ENCODE measurements at places on chromosomes 7 and 10.
A peak's percentile ranks its signal among the peaks of the same experiment; 100 is the strongest.

GRCh38 chr10:61904733-61905725, 3.5 kb downstream of the ARID5B start:
- peak; percentile 67 for DNase-seq

DNA sequence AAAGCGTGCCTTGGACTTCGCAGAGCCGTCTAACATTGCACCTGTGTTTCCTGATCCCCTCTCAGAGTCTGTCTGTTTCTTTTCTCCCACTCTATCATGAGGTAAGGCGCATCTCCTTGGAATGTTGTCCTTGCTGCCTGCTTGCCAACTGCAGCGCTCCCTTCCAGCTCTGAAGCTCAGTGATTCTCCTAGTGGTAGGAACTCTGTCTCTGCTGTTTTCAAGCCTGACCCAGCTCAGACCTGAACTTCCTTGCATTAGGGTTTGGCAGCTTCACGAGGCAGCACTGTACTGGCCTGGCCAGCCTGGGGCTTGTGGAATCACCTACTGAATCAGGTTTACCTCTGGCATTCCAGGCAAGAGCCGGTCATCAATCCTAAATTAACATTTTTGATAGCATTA, 123.9 kb downstream of the CREB5 start:
- no peak for DNase-seq

GRCh38 chr10:14022052-14022451, 308.7 kb downstream of the FRMD4A start:
- DNase-seq: no peak

GRCh38 chr10:72285972-72286521, 12.3 kb downstream of the DDIT4 start:
- no peak for DNase-seq

DNA sequence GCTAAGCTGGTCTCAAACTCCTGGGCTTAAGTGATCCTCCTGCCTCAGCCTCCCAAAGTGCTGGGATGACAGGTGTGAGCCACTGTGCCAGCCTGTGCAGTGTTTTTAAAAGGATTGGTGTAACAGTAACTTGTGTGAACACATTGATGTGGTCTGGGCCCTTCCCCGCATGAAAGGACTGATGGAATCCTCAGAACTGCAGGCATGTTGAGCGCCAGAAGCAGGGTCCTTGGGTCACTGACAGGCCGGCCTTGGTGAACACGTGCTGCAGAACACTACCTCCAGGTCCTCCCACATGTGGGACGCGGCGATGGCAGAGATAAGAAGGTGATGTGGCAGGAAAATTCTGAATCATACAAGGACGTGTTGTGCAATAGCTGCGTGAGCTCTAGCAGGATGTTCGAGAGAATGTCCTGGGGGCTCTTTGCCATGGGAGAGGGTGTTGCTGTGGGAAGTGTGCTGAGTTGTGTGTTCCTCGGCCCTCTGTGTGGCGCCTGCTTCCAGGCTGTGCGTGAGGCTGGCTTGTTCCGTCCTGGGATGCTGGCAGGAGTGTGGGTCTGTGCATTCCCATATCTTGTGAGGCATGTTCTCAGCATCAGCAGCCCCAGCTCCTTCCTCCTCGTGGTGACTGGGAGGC, 68.2 kb downstream of the DNAJB6 start:
- peak; percentile 30 for DNase-seq

- no peak for DNase-seq
These were observed 61.6 kb downstream of the KCNMA1 start for GRCh38 chr10:77576007-77576367.

DNA sequence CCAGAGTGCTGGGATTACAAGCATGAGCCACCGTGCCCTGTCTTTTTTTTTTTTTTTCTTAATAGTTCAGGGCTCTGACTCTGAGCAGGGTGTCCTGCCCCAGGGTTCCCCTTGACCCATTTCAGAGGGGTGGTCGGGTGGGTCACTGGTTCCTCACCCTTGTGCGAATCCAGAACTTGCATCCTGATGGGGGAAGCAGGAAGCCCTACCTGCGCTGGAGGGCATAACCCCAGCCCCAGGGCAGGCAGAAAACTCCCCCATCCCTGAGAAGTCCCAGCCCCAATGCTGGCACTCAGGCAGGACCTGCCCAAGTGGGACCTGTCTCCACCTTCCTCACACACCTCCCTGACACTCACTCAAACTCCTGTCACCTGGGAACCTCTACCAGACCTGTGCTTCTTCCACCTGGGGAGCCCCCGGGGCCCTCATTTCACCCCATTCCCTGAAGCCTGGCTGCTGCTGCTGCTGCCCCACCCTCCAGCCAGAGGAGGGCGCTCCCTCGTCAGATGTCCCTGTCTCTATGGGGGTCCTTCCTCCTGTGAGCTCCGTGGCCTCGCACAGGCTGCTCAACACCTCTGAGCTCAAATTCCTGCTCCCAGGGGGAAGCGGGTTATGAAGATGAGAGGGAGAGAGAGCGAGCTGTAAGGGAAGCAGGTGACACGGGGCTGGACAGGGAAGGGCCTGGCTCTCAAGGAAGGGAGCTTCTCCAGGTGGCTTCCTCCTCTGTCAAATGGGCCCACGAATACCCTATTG, 15.1 kb upstream of the ZNF273 start:
- DNase-seq: no peak

GRCh38 chr10:43856299-43856698, 207.6 kb upstream of the ZNF32 start:
- no peak for DNase-seq

- no peak for DNase-seq
These were observed 59.3 kb downstream of the CTBP2 start for GRCh38 chr10:125101049-125101448.

DNA sequence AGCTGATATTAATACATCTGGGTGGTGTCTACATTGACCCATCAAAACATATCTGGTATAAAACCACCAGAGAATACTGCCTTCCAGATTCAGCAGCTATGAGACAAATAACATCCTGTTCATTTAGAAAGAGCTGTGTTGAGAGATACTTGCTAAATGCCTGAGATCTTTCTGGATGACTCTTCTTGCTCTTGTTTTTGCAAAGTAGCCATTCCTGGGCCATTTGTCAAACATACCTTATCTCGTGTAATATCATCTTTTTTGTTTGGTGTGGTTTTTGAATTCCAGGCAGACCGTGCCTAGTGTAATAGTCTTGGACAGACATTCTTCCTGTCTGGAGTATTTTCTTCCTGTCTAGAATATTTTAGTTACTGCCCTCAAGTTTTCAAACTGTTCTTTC, 74.7 kb upstream of the PRR15 start:
- DNase-seq: no peak

DNA sequence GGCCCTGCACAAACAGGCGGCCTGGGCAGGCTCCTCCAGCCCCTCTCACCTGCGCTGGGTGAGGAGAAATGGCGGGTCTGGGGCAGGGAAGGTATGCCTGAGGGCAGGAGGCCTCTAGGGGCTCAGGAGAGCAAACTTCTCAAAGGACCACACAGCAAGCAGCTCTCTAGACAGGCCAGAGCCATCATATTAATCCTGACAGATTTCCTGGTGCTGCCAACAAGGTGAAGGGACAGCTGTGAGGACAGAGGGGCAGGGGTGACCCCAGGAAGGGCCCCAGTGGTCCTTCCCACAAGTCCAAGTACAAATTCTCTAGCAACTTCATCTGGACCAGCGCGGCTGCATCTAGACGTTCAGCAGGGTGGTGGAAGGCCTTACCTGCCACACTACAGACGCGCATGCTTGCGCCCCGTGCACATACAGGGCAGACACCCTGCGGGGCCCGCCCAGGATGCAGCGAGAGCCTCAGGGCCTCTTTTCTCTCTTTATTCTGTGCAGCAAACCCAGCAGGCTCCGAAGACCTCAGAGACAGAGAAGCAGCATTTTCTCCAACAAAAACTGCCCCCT, 62.1 kb downstream of the ZRANB1 start:
- DNase-seq: no peak

- DNase-seq: no peak
These were observed 278.3 kb downstream of the MAD1L1 start for GRCh38 chr7:1954366-1955004.

- DNase-seq: no peak
These were observed 459.3 kb downstream of the HTR7 start for GRCh38 chr10:90398566-90398965.

DNA sequence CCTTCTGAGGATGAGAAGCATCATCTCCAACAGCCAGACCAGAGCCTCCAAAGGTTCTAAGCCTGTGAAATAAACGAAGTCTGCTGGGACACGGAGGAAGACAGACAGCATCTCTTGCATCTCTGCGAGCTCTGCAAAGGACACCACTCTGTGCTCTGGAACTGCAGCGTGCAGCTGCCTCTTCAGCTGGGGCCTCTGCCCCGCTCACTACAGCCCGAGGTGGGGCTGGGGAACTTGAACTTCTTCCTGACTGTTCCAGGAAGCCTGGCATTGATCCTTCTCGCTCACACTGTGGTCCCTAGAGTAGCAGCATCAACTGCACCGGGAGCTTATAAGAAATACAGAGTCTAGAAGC, 163.3 kb downstream of the USP6NL start:
- DNase-seq: no peak

DNA sequence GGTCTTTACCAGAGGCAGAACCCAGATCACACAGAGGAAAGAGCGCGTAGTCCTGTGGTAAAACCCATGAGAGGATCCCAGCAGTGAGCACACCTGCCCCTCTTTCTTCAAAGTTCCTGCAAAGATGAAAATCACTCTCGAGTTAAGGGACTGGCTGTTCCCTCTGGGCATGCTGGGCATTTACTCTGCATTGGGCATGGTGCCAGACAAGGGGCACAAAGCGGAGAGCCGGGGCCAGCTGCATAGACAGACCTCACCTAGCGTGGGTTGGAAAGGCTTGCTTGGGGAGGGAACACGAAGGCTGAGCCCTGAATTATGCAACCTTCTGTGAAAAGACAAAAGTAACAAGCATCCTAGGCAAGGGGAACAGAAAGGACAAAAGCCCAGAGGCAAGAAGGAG, 120.0 kb upstream of the TCERG1L start:
- no peak for DNase-seq

- DNase-seq: no peak
These were observed 231.1 kb downstream of the ADAM12 start for GRCh38 chr10:126157189-126157588.

DNA sequence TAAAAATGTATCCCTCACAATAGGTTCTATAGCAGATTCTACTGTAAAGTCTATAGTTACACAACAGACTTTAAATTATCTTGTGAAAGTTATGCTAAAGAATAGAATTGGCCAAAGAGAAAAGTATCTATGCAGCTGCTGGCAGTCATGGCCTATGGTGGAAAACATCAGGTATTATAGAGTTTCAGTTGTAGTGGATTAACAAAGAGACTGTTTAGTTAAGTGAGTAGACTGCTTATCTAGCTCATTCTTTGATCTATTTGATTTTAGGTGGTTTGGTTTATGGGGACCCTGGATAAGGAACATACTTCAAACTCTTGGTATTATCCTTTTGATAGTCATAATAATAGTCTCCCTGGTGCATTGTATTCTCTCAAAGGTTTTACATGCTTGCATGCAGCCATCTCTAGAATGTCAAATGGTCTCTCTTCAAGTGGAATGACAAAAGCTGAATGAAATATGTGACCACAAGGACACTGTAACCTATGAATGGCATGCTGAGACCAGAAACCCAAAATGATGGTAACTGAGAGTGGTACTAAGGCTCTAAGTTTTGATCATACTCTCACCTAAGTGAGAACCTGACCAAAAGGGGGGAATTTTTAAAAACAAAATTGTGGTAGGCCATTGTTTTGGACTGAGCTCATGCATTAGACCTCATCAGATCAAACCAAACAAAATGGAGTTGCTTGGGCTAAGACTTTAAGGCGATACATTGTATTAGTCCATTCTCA, 54.9 kb upstream of the NAMPT start:
- no peak for DNase-seq

GRCh38 chr7:497346-497745, 22.3 kb downstream of the PDGFA start:
- DNase-seq: no peak
